ENCODE measurements at places on chromosomes 6 and 20.

- DNase-seq: no peak
Measured at GRCh38 chr6:112286010-112286409, 31.6 kb upstream of the LAMA4 start.

DNA sequence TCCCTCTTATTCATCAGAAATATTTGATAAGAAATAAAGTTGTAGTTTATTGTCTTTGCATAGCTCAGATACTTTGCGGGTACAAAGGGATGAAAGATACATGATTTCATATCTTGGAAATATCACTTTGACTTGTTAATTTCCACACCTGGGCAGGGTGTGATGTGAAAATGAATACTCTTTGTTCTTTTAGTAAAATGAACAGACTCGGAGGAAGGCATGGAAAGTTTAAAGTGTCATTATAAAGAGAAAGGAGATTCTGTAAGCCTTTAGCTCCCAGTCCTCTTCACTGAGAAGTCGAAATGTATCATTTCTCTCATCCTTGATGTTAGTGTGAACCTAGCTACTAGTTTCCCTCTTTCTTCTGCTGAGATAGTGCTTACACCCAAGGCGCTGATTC lies 36.7 kb upstream of the AKIRIN2 start:
- no peak for DNase-seq

- DNase-seq: no peak
Measured at GRCh38 chr20:54176610-54177009, 2.8 kb upstream of the CYP24A1 start.

DNA sequence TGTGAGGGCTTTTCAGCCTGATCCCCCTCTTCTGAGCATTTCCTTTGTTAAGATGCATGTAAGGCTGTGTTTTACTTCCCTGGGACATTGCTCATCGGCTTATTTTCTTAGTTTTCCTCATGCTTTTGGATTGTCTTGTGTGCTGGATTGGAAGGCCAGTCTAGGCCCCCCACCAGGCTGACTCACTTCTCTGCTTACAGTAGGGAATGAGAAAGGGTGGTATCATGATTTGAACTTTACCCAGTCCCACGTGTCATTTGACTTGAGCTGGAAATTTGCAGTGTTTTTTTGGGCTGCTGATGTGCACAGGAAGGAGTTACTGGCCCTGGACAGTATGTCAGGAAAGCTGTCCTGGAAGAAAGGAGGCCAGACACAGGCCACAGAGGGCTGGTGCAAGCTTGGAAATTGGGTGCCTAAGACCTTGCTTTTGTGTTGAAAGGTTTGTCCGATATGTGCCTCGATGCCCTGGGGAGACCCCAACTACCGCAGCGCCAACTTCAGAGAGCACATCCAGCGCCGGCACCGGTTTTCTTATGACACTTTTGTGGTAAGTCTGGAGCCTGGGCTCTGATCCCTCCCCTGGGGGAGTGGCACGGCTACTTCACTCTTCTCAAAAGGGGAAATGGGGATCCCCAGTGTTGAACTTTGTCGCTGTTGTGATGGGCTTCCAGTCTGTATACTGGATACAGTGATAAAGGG lies 12.8 kb downstream of the RNF114 start:
- DNase-seq: no peak

All from right renal pelvis (tissue), 4 donors.